ENCODE measurements at places on chromosomes 7 and 10.

- no peak for DNase-seq
Measured at GRCh38 chr7:94643771-94644545, 12.0 kb downstream of the SGCE start.

GRCh38 chr7:17440831-17441230, 142.4 kb downstream of the AHR start:
- no peak for DNase-seq

- no peak for DNase-seq
Measured at GRCh38 chr7:90832726-90833125, 236.6 kb downstream of the CDK14 start.

GRCh38 chr7:26061678-26062603, 90.1 kb upstream of the NFE2L3 start:
- peak; percentile 59 for DNase-seq

DNA sequence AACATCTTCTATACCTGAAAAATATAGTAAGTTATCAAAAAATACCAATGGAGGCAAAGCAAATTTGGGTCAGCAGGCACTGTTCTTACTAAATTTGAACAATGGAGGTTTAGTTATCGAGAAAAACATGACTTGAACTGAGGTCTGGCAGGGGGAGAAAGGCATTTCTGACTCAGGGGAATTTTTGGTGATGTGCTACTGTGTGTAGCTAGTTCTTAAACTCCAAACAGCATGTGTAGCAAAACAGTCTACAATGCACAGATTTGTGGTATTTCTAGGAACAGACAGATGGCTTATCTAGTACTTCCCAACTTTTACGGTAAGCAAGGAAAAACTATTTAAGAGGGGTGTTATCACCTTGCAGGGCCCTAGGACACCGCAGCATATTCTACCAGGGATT, 311.6 kb upstream of the LRRN3 start:
- DNase-seq: no peak

DNA sequence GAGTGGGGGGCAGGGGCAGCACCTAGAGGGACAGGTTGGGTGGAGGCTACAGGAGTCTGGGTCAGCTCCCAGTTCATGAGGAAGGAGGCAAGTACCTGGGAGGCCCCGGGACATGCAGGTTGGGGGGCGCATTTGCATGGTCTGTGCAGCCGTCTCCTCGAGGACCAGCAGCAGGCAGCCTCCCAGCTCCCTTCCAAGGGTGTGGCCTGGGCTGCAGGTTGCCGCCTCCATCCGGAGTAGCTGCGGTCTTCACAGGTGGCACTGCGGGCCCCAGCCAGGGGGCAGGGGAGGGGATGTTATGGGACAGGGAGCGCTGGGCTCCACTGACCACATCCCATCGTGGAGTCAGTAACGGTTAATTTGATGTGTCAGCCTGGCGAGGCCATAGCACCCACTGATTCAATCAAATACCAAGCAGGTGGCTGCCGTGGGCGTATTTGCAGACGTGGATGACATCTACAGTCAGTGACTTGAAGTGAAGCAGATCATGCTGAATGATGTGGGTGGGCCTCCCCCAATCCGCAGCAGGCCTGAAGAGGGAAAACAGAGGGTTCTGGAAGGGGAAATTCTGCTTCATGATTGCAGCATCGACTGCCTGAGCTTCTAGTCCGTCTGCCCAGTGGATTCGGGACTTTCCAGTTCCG, 81.6 kb downstream of the PRKAG2 start:
- no peak for DNase-seq

- no peak for DNase-seq
Measured at GRCh38 chr7:12211711-12212485, 804 bp downstream of the TMEM106B start.

DNA sequence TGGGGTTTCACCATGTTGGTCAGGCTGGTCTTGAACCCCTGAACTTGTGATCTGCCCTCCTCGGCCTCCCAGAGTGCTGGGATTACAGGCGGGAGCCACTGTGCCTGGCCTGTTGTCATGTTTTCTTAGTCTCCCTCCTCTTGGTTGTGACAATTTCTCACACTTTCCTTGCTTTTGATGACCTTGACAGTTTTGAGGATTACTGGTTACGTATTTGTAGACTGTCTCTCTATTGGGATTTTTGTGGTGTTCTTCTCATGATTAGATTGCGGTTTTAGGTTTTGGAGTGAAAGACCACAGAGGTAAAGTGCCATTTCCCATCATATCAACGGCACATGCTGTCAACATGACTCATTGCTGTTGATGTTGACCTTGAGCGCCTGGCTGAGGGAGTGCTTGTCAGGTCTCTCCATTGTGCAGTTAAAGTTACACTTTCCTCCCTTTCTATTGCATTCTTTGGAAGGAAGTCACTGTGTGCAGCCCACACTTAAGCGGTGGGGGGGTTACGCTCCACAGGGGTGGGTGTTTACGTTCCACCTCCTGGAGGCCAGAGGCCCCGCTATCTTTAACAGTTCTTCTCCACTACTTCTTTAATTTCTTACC, 10.8 kb downstream of the NEURL1 start:
- DNase-seq: no peak

DNA sequence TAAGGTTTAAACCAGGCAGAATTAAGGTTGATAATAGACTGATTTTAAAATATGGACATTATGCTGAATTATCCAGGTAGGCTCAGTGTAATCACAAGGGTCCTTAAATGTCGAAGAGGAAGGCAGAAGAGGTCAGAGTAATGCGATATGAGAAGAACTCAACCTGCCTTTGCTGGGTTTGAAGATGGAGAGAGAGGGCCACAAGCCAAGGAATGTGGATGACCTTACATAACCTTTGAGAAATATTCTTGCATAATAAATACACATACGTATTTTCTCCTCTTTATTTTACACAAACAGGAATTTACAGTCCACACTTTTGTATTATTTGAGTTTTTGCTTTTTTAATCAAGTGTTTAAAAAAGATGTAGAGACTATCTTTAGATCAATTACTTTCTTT, 88.5 kb downstream of the ST7 start:
- DNase-seq: no peak

DNA sequence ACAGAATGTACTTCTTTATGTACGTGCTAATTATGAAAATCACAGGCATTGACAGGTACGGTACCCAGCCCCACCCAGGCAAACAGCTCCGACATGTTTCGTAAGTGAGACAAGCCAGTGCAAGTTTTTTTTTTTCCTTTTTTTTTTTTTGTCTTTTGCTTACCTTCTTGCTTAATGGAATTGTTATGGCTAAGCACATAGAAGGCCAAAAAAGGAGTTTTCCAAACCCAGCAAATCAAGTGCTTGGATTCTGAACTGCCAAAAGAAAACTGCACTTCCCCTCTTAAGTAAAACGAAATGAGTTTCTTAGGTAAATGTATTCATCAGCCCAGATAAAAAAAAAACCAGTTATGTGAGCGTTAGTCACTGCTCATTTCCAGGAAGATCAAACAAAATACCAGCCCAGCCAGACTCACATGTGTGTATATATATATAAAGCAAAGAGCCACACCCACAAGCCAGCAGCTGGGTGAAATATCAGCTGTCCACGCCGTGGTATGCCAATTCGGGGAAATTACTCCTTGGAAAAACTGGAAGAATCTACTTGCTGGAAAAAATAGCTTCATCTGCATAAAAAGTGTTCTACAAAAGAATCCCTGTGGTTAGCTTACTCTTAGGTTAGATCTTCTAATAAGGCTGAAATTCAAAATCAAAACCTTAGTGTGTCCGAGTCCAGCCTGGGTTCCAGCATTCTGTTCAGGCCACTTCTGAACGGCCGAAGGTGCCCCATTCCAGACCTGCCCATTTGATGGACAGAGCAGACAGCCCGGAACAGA, 8.0 kb downstream of the KLF6 start:
- peak; percentile 40 for DNase-seq

GRCh38 chr10:10967581-10968256, 50.0 kb upstream of the CELF2 start:
- no peak for DNase-seq

DNA sequence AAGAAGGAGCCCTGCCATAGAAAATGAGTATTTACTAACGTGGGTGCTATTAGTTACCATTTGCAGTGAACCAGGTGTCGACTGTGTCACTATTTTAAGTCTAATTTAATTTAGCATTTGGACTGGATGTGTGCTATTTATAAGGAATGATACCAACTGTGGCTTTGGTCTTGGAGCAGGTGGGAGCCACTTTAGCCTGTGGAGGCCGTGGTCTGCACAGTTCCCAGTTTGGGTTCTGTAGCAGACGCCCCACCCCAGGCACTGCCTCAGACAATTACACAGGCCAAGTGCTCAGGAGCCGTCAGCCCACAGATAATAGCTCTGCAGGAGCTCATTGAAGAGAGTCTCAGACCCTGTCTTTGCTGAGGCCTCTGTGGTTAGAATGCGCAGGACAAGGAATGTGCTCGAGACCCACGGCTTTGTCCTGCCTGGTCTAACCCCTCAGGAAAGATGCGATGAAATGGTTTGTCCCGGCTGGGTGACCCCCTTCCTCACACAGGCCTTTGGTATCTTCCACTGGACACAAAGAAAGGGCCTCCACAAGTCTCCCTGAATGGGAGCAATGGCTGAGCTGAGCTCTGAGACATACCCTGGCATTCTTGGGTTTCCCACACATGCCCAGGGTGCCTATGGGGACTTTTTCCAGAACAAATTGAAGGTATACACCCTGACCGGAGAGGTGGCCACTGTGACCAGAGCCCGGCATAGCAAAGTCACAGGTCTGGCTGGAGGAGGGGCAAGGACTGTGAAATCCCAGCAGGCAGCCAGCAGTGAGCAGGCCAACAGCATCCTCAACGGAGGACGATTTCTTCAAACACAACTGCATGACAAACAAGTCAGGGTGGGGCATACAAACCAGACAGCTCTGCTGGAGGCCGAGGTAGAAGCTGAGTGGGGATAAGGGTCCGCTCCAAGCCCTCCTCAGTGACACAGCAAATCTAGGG, 251.2 kb downstream of the ARHGAP12 start:
- DNase-seq: no peak

GRCh38 chr7:147885869-147886268, 704.7 kb upstream of the C7orf33 start:
- no peak for DNase-seq

- no peak for DNase-seq
Measured at GRCh38 chr7:108136191-108136688, 6.1 kb upstream of the LAMB4 start.

DNA sequence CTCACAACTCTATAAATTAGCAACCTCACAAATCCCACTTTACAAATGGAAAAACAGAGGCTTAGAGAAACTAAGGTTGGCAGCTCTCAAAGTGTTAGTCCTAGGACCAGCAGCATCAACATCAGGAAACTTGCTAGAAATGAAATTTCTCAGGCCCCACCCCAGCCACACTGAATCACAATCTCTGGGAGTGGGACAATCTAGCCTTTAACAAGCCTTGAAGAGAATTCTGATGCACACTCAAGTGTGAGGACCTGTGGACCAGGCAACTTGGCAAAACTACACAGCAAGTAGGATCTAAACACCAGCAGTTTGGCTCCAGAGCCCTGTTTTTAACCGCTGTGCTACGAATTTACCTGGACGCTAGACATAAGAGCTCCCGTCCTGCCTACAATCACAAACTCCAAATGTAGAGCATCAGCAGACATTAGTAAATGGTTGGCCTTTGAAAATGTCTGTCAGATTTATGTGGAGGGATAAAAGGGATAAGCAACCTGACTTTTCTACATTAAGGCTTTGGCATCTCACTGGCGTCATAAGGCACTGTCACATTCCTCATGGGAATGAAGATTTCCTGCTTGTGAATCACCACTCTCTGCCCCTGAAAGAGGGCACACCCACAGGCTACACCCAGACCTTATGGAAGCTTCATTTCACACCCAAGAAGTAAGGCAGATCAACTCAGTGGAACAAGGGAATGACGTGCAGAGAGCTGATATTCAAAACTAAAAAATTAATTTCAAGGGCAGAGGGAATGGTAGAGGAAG, 34.5 kb downstream of the PPP1R3C start:
- DNase-seq: peak; percentile 86
